Activated B cell treated with CpG ODN at 0.5 μM for 24 hours (primary cell): ENCODE measurements at places on chromosomes 4 and X.

DNA sequence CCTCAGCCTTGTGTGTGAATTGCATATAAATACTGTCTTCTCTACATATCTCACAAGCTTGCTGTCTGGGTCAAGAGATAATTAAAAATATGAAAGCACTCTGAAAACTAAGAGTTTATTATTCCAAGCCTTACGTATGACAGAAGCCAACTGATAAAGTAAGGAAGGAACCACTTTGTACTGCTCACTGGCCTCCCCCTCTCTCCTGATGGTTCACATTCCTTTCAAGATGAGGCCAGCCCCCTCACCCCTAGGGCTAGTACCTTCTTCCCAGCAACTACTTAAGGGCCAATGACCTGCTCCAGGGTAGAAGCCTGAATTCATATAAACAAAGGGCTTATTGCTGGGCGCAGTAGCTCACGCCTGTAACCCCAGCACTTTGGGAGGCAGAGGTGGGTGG is 5.4 kb upstream of the SOWAHD start:
- peaks cover 44% of the 10 kb centered on the region for H3K4me1 ChIP-seq
- H3K36me3 ChIP-seq = no peaks in the 10 kb centered on the region
- no peaks in the 10 kb centered on the region for H3K27me3 ChIP-seq
- no peak overlapping the region for H3K4me3 ChIP-seq
- no peak overlapping the region for H3K27ac ChIP-seq
- DNase-seq = no peak

- no peak for DNase-seq
- H3K27me3 ChIP-seq = no peaks in the 10 kb centered on the region
- no peaks in the 10 kb centered on the region for H3K4me1 ChIP-seq
- no peak overlapping the region for H3K27ac ChIP-seq
- H3K36me3 ChIP-seq = no peaks in the 10 kb centered on the region
Observed at GRCh38 chr4:177687117-177687516, 244.9 kb upstream of the AGA start.

DNA sequence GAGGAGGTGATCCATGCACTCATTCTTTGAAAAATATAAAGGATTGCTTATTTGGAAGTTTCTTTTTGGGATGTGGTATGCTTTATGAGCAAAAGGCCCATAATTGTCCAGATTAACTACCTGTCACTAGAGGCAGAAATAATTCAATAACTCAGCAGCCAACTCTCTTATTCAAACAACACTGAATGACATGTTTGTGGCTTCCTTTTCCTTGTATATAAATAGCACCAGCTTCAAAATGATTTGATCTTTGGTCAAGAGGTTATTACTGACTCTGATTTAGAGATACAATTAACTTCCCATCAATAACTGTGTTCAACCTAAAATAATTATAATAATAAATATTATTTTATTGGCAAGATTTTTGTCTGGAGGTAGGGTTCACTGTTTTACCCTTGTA is 232.3 kb downstream of the AFF2 start:
- no peak overlapping the region for H3K4me3 ChIP-seq
- no peak overlapping the region for H3K27ac ChIP-seq
- H3K36me3 ChIP-seq = no peaks in the 10 kb centered on the region
- H3K27me3 ChIP-seq = no peaks in the 10 kb centered on the region
- H3K4me1 ChIP-seq = peaks cover 2% of the 10 kb centered on the region

DNA sequence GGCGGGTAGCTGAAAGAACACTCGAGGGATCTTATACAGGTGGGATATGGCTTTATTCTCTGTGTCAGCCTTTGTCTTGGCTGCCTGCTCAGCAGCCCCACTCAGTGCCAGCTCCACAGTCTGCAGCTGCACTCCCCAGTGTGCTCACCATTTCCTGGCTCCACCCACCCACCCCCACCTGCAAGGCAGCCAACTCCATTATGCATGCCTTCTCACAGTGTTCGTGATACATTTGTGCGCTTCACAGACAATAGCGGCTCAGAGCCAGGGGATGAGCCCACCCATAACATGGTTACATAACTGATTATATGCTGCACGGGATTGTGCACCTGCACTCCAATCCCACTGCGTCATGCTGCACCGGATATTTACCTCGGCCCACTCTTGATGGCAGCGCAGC is 8.8 kb upstream of the TMEM128 start:
- no peaks in the 10 kb centered on the region for H3K36me3 ChIP-seq
- H3K4me3 ChIP-seq = no peak overlapping the region
- H3K27ac ChIP-seq = no peak overlapping the region
- peaks cover 9% of the 10 kb centered on the region for H3K27me3 ChIP-seq
- DNase-seq = no peak

- no peak overlapping the region for H3K27ac ChIP-seq
- no peak overlapping the region for H3K4me3 ChIP-seq
- H3K4me1 ChIP-seq = no peaks in the 10 kb centered on the region
- DNase-seq = no peak
Observed at GRCh38 chrX:153226344-153227185, 47.5 kb downstream of the MAGEA1 start.

- no peak overlapping the region for H3K27ac ChIP-seq
- no peak for DNase-seq
- H3K4me1 ChIP-seq = no peaks in the 10 kb centered on the region
- no peaks in the 10 kb centered on the region for H3K27me3 ChIP-seq
Observed at GRCh38 chr4:174657472-174657871, 135.2 kb upstream of the HPGD start.

- no peak overlapping the region for H3K4me3 ChIP-seq
- no peak for DNase-seq
- no peak overlapping the region for H3K27ac ChIP-seq
- H3K27me3 ChIP-seq = no peaks in the 10 kb centered on the region
- no peaks in the 10 kb centered on the region for H3K36me3 ChIP-seq
Observed at GRCh38 chr4:134585972-134586371, 384.4 kb upstream of the PABPC4L start.

DNA sequence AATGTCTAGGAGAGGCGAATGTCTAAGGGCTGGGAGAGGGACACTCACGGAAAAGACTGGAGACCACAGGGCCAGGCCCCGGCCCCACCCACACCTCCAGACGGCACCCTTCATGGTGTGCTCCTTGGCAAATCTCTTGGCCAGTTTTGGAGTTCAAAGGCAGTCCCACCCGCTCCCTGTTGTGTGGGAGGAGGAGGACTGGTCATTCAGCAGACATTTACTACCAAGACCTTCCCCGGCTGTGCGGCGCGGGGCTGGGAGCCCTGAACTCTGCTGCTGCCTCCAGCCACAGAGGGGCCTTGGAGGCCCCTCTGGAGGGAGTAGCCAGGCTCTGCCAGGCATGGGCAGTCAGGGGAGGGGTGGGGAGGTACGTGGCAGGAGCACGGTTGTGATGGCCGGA is 8.7 kb upstream of the TBC1D14 start:
- no peak for DNase-seq
- H3K36me3 ChIP-seq = no peaks in the 10 kb centered on the region
- H3K27me3 ChIP-seq = no peaks in the 10 kb centered on the region
- peaks cover 4% of the 10 kb centered on the region for H3K4me1 ChIP-seq
- H3K27ac ChIP-seq = no peak overlapping the region
- no peak overlapping the region for H3K4me3 ChIP-seq

DNA sequence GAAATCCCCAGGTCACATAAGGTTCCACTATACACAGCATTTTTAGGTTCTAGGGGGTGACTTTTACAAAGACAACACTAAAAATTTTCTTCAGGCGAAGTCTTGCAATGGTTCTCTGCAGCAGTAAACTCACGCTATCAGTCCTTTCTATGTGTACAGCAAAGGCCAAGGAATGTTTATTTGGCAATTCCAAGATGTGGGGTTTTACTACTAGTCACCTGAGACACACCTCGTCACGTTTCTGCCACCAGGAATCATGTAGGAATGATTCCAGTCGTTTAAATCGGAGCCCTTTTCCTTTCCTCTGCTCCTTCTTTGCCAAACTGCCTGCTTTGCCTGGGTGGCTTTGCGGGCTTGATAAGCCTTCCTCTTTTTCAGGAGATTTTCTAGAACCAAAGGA is 75.9 kb upstream of the ENPEP start:
- no peaks in the 10 kb centered on the region for H3K27me3 ChIP-seq
- no peaks in the 10 kb centered on the region for H3K4me1 ChIP-seq
- H3K36me3 ChIP-seq = no peaks in the 10 kb centered on the region
- H3K4me3 ChIP-seq = no peak overlapping the region

DNA sequence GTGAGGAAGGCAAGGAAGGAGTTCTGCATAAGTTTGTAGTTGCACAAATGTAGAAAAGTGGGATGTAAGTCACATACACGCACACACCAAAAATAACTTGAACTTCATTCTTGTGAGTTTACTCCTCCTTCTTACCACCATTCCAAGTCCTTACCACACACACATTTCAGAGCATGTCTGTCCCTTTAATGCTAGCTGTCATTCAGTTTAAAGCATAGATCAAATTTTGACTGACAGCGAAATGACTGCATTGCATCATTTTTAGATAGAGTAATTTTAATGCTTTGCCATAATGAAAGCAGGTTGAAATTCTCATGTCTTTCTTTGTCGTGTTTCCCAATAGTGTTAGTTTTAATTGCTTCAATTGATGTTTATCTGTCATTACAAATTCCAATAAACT is 629.6 kb upstream of the HTR2C start:
- H3K4me3 ChIP-seq = no peak overlapping the region
- H3K27ac ChIP-seq = no peak overlapping the region
- no peaks in the 10 kb centered on the region for H3K4me1 ChIP-seq
- no peaks in the 10 kb centered on the region for H3K36me3 ChIP-seq
- no peak for DNase-seq
- no peaks in the 10 kb centered on the region for H3K27me3 ChIP-seq

GRCh38 chr4:182764642-182765041 is 152.5 kb downstream of the DCTD start:
- no peak overlapping the region for H3K27ac ChIP-seq
- peaks cover 5% of the 10 kb centered on the region for H3K27me3 ChIP-seq
- DNase-seq = no peak
- H3K36me3 ChIP-seq = no peaks in the 10 kb centered on the region

DNA sequence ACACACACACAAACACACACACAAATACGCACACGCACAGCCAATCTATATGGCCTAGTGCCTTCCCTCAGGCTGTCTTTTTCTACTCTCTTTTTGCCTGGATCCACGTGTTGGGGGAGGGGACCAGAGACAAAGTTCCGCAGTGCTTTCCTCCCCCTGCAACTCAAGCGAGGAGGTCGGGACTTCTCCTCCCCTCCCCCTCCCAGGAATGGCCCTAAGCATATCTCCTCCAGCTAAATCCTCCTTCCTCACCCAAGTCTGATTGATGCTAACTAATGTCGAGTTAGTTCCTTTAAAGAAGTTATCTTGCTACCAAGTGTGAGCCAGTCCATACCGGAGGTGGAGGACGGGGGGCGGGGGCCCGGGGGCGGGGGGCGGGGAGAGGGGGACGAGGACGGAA is 141.2 kb upstream of the ZIC3 start:
- no peak overlapping the region for H3K4me3 ChIP-seq
- DNase-seq = no peak
- peaks cover 12% of the 10 kb centered on the region for H3K4me1 ChIP-seq
- no peak overlapping the region for H3K27ac ChIP-seq
- no peaks in the 10 kb centered on the region for H3K36me3 ChIP-seq

- DNase-seq = no peak
- H3K4me3 ChIP-seq = peak overlapping the region; percentile 48
- H3K4me1 ChIP-seq = peaks cover 24% of the 10 kb centered on the region
- peaks cover 2% of the 10 kb centered on the region for H3K27me3 ChIP-seq
Observed at GRCh38 chr4:26088433-26088928, 174.5 kb downstream of the SMIM20 start.

- H3K4me3 ChIP-seq = no peak overlapping the region
- H3K27ac ChIP-seq = no peak overlapping the region
- H3K27me3 ChIP-seq = peaks cover 2% of the 10 kb centered on the region
- no peaks in the 10 kb centered on the region for H3K36me3 ChIP-seq
- no peaks in the 10 kb centered on the region for H3K4me1 ChIP-seq
Observed at GRCh38 chrX:39675619-39676018, 422.1 kb downstream of the BCOR start.

DNA sequence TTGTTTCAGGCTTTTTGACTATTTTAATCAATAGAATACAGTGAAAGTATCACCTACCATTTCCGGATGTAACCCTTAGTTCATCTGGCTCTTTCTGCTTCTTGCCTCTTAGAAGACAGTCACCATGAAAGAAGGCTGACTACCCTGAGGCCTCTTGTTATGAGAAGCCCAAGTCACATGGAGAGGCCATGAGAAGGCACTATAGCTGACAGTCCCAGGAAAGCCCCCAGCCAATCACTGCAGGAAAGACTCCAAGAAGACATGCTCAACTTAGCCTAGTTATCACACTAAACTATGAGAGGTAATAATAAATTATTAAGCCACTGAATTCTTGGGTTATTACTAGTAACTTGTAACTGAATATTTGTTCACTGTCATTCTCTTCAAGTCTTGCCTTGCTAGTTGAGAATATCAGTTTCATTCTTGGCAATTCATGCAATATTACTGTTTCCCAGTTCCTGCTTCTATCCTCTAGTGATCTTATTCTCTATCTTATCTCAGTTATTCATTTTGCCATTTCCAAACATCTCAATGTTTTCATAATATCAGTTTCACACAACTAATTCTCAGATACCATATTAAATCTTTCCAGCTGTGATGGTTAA is 57.1 kb upstream of the GUCY1A1 start:
- H3K4me3 ChIP-seq = no peak overlapping the region
- no peak for DNase-seq
- H3K36me3 ChIP-seq = no peaks in the 10 kb centered on the region
- H3K4me1 ChIP-seq = no peaks in the 10 kb centered on the region

DNA sequence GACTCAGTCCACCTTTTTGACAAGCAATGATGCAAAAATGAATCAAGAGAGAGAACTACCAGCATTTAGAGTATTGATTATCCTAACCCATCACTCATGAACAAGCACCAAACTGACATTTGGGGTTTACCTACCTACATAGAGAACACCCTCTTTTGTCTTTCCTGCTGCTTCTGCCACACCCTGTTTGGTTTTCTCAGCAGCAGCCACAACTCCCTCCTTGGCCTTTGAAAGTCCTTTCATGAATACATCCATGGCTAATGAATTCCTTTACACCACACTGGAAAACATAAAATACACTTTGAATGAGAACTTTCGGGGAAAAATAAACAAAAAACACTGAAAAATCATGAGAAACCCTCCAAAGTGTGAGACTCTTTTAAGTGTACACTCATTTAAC is 1.5 kb downstream of the SNCA start:
- no peak for DNase-seq
- H3K27ac ChIP-seq = no peak overlapping the region
- H3K4me3 ChIP-seq = no peak overlapping the region
- H3K27me3 ChIP-seq = peaks cover 20% of the 10 kb centered on the region
- peaks cover 21% of the 10 kb centered on the region for H3K4me1 ChIP-seq

DNA sequence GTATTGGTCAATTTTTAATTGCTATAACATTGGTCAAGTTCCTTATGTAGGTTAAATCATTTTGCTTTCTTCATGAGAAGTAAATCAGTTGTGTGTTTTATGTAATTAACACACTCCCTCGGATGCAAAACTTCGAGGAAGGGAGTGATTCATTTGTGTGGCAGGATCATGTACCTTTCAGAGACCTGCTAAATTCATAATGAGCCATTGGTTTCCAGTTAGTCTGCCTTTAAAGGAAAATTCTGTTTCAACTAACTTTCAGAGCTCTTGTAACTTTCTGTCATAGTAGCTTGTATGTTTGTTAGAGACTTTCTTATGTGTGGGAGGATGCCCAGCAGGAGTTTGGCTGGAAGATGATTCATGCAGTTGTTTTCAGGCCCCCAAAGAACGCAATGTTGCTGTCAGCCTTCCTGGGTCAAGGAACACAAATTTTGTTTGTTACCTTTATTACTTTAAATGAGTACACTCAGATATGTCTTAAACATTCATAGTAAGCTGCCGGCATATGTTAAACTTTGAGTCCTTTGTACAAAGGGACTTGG is 72.1 kb downstream of the GPR101 start:
- H3K4me3 ChIP-seq = no peak overlapping the region
- H3K4me1 ChIP-seq = peaks cover 4% of the 10 kb centered on the region

GRCh38 chr4:140305053-140305452 is 68.4 kb upstream of the SCOC start:
- no peaks in the 10 kb centered on the region for H3K4me1 ChIP-seq
- H3K27ac ChIP-seq = no peak overlapping the region
- no peak overlapping the region for H3K4me3 ChIP-seq
- peaks cover 3% of the 10 kb centered on the region for H3K27me3 ChIP-seq
